SW 1271 (cell line): ENCODE measurements at places on chromosomes 3 and 15.

- no peak for DNase-seq
Observed at GRCh38 chr3:45337839-45338470, 50.4 kb upstream of the LARS2 start.

DNA sequence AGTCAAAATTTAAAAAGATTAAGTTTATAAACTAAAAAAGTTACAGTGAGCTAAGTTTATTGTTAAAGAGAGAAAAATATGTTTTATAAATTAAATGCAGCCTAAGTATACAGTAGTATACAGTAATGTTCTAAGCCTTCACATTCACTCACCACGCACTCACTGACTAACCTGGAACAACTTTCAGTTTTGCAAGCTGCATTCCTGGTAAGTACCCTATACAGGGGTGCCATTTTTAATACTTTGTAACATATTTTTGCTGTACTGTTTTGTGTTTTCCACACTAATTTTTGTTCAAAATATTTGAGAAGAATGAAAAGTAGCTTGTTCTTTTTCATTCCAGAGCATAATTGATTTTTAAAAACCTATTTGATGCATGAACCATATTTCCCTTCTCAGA lies 524.9 kb downstream of the RBMS3 start:
- DNase-seq: no peak

DNA sequence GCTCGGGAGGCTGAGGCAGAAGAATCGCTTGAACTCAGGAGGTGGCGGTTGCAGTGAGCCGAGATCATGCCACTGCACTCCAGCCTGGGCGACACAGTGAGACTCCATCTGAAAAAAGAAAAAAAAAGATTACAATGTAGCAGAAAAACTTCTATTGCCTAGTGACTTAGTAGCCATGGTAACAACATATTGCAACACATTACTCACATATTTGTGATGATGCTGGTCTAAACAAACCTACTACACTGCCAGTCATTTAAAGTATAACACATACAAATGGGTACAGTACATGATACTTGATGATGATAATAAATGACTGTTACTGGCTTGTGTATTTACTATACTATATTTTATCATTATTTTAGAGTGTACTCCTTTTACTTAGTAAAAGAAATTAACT lies 125.6 kb downstream of the PLOD2 start:
- no peak for DNase-seq

DNA sequence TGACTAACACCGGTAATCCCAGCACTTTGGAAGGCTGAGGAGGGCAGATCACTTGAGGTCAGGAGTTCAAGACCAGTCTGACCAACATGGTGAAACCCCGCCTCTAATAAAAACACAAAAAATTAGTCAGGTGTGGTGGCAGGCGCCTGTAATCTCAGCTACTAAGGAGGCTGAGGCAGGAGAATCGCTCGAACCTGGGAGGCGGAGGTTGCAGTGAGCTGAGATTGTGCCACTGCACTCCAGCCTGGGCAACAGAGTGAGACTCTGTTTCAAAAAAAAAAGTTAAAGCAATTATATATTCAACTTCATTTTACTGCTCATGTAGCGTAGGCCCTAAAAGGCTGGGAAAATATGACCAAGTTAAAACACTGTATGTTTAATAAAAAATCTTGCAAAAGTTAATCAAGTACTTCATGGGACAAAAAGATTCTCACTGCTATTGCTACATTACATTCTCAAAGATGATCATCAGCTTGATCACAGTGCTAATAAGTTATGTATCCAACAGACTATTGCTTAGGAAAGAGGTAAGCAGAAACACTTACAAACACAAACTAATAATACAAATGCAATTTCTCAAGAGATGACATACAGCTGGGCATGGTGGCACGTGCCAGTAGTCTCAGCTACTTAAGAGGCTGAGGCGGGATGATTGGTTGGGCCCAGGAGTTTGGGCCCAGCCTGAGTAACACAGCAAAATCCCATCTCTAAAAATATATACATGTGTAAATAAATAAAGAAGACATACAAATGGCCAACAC lies 2.7 kb downstream of the COPS2 start:
- no peak for DNase-seq

GRCh38 chr3:30951826-30952225 lies 57.4 kb upstream of the GADL1 start:
- DNase-seq: no peak

- no peak for DNase-seq
Observed at GRCh38 chr3:170765419-170766078, 104.4 kb downstream of the RPL22L1 start.

DNA sequence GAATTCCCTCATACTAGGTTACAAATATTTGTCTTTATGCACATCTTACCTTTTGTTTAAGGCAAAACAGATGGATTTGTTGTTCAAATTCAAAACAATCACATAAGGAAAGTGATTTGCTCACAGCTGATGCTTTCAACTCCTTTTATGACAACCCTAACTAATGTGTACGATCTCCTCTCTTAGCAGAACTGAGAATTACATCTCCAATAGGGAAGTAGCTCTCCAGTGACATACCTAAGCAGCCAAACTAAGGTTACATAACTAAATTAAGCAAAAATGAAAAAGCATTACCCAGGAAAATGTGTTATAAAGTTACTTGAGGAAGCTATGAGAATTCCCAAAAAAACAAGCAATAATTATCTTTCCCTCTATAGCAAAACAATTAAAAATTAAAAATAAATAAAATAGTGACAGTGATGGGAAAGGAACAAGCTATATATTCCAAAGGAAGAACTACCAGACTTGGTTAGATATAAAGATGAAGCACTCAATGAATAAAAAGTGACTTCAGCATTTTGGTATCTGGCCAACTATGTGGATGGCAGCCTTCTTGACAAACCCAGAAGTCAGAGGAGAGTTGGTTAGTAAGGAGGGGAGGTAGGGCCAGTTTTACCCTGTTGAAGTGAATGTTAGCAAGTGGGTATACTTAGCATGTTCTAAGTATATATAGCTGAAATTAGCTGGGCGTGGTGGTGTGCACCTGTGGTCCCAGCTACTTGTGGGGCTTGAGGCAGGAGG lies 32.4 kb downstream of the PEAK1 start:
- DNase-seq: no peak

DNA sequence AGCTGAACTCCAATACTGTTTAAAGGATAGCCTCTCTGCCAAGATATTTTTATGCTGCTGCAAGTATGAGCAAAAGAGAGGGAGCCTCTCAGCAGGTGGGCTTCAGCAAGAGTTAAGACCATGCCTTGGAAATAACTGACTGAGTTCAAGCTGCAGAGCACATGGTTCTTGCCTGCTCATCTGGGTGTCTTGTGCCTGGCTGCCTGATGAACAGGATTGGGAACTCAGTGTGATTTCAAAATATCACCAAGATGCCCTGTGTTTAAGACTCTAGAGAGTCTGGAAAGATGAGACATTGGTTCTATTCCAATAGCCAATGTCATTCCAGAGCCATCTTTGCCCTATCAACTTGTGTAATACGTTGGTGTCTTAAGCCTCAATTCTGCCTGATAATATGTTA lies 147.5 kb upstream of the VEPH1 start:
- DNase-seq: no peak

DNA sequence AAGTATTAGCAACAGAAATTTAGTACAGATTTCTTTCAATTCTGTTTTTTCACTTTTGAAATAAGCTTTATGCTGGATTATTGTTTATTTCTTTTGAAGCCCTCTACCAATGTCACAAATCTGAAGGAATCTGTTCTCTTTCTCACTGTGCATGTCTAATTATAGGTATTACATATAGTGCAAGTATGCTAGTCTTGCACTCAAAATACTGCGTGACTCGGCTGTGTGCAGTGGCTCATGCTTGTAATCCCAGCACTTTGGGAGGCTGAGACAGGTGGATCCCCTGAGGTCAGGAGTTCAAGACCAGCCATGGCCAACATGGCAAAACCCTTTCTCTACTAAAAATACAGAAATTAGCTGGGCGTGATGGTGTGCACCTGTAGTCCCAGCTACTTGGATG lies 95.8 kb upstream of the PLAAT1 start:
- no peak for DNase-seq
